ENCODE measurements at places on chromosomes 6 and 20.

DNA sequence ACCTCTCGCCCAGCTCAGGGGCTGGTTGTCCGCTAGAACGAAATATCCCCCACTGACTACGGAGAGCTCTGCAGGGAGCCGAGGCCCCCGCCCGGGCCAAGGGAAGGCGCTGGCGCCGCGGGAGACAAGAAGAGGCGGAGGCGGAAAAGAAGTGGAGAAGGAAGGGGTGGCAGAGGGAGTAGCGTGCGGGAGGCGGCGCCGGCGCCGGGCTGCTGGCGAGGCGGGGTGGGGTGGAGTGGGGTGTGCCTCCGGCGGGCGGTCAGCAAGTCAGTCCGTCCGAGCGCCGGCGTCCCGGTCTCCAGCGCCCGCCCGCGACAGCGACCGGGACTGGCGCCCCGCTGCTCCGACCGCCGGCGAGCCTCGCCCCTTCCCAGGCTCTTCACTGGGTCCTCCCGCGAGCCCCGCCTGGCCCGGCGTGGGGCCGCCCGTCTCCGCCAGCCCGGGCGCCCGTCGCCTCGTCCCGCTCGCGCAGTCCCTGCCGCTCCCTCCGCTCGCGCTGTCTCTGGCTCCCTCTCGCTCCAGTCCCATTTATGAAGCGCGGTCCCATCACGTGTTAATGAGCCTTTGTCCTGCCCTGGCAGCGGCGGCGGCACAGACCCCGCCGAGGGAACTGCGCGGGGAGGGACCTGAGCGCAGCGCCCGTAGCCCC is at the start of gene CNR1:
Gene CNR1 (minus strand): TSS at position 504 of the 649 bp plus-strand sequence. CDS start 21,073 bp downstream, outside the sequence.
- no peak for DNase-seq

GRCh38 chr6:42933205-42933604 is 3.9 kb downstream of the CNPY3 start:
- no peak for DNase-seq

DNA sequence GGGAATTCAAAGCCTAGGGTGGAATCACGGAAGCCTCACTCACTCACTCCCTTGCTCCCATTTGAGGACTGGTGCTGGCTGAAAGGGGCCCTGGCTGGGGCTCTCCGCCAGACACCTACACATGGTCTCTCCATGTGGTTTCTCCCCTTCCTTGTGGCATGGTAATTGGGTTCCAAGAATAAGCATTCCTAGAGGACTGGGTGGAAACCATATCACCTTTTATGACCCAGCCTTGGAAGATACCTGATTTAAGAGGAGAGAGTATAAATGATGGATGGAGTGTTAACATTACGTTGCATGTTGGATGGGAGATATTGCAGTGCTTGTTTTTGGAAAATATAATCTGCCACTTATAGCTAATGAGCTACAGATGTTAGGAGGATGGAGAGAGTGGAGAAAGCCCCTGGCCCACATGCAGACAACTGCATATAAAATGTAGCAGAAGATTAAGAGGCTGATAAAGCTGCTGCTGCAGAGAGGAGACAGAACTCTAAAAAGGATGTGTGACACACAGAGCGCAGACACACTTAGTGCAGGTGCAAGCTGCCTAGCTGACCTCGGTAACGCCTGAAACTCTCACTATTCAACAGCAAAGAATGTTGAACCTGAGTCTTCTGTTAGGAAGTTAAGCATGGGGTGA is 23.3 kb upstream of the CDKN1A start:
- DNase-seq: no peak

- no peak for DNase-seq
These were observed 49.3 kb downstream of the CYB5R4 start for GRCh38 chr6:83908813-83909212.

DNA sequence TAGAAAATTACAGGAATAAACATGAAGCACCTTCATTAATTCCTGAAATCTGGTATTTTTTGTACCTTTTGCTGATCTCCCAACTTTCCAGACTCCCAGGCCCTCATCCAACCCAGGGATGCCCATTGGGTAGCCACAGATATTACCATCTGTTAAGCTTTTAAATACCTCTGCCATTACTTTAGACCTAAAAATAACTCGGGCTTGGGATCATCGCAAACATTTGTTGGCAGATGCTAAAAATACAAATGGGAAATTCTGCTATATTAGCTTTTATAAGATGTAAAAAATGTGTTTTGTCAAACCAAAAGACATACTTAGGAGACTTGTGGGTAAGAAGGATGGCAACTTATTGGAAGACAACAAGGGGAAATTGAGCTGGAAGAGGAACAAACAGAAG is 376.1 kb downstream of the CENPW start:
- no peak for DNase-seq
